Heart left ventricle (tissue), 16 donors: ENCODE measurements at places on chromosomes 2 and 18.

- DNase-seq = no peak
These were observed 146.6 kb downstream of the GBX2 start for GRCh38 chr2:236021499-236022057.

GRCh38 chr2:102592601-102593000 lies 26.8 kb upstream of the SLC9A2 start:
- no peak for DNase-seq

DNA sequence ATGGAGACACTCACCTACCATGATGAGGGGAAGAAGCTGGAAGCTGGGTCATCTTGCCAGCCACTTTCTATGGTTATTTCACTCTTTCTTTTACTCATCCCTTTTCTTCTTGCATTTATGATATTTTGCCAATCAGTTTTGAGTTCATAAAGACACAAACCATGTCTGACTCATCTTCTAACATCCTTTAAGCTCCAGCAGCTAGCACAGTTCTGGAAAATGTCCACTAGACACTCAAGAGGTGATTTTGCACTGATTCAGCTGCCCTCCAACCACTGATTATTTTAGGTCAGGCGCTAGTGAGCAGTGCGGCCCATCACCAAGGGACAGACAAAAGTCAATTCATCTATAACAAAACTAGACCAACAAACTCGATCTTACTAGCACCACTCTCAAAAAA lies 537.1 kb upstream of the ID2 start:
- DNase-seq = no peak

GRCh38 chr2:11942178-11942569 lies 195.7 kb downstream of the LPIN1 start:
- no peak for DNase-seq

GRCh38 chr18:14914121-14914520 lies 166.1 kb downstream of the ANKRD30B start:
- no peak for DNase-seq

- DNase-seq = no peak
These were observed 317.6 kb downstream of the PRKCE start for GRCh38 chr2:45968946-45969584.

GRCh38 chr2:3612639-3613523 lies 18.0 kb downstream of the COLEC11 start:
- DNase-seq = no peak

DNA sequence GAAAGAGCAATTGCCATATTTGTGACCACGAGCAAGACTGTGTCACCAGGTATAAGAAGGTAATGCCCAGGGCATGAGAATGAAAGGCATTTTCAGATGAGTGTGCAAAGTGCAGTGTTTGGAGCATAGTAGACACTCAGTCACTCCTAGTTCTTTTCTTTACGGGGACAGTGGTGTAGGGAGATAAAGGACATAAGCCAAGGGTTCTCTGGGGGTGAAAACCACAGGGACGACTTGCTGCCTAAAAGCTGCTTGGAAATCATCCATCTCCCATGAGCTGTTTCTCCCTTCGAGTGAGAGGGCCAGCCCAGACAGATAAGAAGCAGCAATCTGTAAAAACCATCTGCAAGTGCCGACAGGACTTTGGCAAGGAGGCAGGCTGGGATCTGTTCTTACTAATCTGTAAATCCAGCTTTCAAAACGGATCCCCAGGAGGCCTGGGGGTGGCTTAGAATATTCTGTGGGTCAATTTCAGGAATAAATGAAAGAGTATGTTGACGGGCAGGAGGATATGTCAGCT lies 221.6 kb downstream of the LPIN1 start:
- peak; percentile 57 for DNase-seq

DNA sequence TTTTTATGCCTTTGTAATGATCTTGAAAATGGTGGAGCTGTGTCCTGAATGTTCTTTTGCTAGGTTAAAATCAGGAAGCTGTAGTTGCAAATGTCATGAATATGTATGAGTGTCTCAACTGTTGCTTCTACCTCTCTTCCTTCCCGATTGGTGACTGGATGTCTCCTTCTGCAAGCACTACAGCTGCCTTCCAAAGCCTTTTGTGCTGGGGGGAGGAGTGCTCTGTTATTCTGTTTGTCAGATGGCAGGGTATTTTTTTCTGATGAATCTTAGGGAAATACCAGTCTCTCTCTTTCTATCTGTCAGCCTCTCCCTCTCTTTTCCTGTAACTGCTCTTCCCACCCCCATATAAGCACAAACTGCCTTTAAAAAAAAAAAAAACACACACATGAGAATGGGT lies 1396.3 kb upstream of the CELF4 start:
- no peak for DNase-seq

DNA sequence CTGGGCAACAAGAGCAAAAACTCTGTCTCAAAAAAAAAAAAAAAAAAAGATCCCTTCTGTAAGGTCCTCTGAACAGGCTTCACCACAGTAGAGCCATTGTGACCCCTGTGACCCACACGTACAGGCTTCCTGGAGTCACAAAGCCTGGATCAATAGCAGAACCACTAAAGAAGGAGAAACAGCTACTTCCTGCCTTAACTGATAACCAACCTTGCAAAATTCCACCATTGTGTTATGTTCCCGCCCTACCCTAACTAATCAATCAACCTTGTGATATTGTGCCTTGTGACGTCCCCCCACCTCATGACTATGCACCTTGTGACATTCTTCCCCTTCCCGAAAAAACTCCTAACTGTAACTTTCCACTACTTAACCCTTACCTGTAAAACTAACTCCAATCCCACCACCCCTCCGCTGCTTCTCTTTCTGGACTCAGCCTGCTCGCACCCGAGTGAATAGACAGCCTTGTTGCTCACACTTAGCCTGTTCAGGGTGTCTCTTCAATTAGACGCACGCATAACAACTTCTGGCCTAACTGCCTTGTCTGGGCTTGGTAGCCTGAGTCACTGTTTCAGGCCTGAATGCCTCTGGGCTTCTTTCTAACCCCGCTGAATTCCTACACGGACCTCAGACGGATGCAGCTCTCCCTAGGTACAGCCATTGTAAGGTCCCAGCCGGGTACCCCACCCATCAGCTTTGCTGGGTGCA lies 13.9 kb downstream of the SCYGR8 start:
- DNase-seq = no peak

DNA sequence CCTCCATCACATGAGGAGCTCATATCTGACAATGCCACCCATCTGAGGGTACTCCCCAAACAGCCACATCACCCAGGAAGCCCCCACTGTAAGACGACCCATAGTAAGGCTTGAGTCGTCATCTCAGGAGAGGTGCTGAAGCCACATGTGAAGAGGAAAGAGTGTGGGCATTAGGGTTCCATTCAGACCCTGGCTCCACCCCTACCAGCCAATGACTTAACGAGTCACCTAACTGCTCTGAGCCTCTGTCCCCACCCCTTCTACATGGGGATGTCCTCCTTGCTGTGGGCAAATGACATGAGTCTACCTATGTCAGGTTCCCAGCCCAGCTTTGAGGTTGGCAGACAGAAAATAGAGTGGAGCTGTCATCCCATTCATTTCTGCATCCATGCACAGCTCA lies 46.3 kb downstream of the C1QL2 start:
- no peak for DNase-seq

GRCh38 chr2:21427606-21428005 lies 303.8 kb downstream of the TDRD15 start:
- DNase-seq = no peak
